ENCODE measurements at places on chromosomes 16 and 17.

DNA sequence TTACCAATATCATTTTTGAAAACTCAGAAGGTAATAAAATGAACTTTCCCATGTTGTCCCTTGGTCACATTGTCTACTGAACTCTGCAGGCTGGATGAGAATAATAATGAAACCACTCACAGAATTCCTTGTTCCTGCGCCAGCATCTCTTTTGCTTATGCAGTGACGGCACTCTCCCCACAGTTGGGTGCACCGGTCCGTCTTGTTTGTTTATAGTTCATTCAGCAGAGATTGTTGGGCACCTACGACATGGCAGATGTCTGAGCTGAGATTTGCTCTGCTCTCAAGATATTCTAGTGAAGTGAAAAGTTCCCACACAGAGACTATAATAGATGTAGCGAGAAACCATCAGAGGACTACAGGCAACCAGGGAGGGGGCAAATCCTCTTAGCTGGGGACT, 375.7 kb upstream of the CDH11 start:
- DNase-seq, result no peak

- DNase-seq, result no peak
These were observed 25.0 kb downstream of the TEX14 start for GRCh38 chr17:58666858-58667267.

- no peak for DNase-seq
These were observed 526.8 kb upstream of the GOT2 start for GRCh38 chr16:59260892-59261291.

- DNase-seq, result no peak
These were observed 11.6 kb upstream of the STRADA start for GRCh38 chr17:63753215-63753614.

DNA sequence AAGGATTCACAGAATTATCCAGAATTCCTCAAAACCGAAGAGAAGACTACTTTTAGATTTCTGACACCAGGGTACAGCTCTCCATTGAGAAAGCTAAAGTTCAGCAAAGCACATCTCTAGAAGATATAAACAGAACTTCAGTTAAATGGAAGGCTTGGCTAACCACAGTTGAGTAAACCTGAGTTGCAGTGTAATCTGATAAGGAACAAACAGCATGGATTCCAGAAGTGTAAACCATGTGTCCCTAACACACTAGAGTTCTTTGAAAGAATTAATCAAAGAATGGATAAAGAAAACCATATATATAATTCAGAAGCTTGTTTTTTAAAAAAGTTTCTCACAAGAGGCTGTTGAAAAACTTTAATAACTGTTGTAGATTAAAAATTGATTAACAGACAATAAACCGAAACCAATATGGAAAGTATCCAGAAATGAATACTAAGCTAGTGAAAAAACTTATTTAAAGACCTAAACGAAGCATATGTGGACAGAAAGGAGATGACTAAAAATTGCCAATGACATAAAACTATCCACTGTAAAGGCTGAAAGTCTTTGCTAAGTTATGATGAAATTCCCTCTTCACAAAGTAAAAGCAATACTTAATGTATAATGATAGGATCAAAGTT, 4.3 kb downstream of the RNF43 start:
- no peak for DNase-seq

DNA sequence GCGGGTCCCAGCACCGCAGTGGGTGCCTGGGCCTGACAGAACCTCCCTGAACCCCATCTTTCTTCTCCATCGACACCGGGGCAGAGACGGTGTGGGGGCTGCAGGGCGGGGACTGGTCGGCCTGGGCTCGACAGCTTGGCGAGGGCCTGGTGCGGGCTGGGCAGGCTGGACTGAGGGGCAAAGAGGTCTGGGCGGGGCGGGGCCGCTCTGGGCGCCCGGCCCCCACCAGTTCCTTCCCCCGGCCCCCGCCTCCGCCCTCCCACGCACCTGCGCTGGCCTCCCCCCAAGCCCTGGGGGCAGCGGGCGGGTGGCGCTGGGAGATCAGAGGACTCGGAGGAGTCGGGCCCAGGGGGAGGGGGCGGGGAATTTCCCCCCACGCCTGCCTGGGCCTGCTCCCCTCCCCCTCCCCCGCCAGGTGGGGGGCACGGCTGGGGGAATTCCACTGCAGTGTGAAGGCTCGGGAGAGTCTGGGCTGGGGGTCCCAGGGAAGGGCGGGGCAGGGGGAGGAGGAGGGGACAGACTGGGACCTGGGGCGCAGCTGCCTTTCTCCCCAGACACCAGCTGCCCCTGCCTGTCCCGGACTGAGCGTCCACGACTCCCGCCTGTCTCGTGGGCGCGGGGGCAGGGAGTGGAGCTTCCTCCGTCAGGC, 877 bp upstream of the KREMEN2 start:
- DNase-seq, result no peak

GRCh38 chr16:10877472-10877946, 507 bp downstream of the CIITA start:
- DNase-seq, result peak; percentile 18

GRCh38 chr16:48101069-48101674, 54.6 kb downstream of the ABCC12 start:
- no peak for DNase-seq

DNA sequence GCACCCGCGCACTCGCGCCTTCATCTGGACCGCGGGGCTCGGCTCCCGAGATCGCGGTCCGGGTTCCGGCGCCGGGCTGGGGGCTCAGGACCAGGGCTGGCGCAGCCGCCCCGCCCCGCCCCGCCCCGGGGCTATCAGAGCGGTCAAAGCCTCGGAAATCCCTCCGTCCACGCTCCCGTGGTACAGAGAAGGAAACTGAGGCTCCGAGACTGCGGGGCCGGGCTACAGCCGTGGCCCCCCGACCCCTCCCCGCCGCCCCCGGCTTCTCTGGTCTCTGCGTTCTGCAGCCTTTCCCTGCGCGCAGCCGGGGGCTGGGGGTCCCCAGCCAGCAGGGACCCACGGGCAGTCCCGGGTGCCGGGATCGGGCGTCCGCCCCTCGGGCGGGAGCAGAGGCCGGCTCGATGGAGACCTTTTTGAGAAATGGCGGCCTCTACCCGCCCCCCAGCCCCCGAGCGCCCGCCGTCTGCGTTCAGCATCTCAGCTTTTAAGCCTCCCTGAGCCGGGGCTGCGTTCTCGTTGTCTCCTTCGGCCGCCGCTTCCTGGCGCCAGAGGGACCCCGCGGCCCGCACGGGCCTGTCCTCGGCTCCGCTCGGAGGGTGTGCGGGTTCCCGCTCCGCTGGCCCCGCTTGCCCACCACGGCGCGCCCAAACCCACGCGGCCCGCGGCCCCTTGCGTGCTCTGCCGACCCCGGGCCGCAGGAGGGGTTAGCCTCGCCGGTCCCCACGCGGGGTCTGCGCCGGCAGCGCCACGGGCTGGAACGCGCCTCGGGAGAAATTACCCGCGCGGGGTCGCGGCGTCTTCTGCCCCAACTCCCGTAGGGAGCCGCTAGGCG, 1.5 kb upstream of the NPTX1 start:
- no peak for DNase-seq

- no peak for DNase-seq
These were observed 16.5 kb downstream of the TMEM98 start for GRCh38 chr17:32944248-32945020.

- no peak for DNase-seq
These were observed 3.5 kb upstream of the SRRM2 start for GRCh38 chr16:2748757-2749455.

DNA sequence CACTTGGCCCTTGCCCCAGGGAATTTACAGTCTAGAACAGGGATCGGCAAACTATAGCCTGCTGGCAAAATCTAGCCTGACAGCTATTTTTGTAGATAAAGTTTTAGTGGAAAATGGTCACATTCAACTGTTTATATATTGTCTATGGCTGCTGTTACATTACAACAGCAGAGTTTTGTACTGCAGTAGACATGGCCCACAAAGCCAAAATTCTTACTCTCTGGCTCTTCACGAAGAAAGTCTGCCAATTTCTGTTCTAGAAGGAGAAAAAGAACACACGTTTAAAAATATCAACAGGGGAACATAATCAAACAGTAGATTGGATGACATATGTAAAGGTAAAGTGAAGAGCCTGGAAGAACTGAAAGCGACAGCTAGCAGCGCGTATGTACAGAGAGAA, 33.2 kb upstream of the CCDC182 start:
- no peak for DNase-seq

DNA sequence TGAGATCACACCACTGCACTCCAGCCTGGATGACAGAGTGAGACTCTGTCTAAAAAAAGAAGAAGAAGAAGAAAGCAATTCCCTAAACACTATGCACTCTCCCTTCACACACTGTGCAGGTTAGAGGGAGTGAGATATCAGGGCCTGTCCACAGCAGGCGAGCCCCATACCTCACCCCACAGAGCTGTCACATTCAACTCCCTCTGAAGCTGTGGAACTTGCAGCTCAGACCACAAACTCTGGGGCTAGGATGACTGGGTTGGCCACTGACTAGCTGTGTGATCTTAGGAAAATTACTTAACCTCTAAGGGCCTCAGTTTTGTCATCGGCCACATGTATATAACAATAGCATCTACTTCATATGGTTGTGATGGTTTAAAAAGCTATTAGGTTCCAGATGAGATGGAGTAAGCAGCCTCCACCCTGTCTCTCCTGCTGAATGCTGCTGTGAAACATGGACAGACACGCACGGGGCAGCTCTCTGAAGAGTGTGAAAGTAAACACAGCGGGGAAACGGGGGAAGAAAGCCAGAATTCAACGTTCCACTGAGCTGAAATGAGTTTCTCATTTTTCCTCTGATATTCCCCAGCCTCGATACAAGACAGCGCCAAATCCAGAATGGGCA, 13.6 kb upstream of the PYY start:
- DNase-seq, result no peak

DNA sequence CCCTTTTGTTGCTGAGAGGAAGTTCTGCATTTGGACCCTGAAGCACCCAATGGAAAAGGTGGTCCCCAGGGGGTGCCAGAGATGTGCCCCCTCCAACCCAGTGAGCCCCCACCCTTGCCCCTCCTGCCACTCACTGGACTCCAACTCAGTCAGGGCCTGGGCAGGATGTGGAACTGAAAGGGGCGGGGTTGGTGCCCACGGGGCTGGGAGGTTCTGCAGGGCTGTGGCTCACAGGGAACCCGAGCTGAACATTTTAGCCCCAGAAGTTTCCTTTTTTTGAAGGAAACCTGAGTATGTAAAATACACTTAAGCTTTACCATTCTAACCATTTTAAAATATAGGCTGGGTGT, 15.8 kb upstream of the OGFOD3 start:
- DNase-seq, result no peak

DNA sequence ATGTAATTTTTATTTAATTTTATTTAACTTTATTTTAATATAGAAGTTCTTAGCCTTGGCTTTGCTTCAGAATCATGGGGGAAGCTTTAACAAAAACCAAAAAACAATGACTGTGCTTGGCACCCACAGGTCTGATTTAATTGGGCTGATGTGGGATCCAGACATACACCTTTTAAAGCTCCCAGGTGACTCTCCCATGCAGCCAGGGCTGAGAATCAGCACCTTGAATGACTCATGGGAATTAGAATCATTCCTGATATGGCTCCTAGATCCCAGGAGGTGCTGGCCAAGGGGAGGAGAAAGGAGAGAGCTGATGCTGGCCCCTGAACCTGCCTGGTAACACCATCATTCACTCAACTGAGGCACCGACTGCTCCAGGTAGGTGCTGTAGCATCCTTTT, 240.7 kb downstream of the PARN start:
- DNase-seq, result no peak

- no peak for DNase-seq
These were observed 40.7 kb downstream of the ACTG1 start for GRCh38 chr17:81471818-81472456.

- no peak for DNase-seq
These were observed 6.5 kb downstream of the TMEM170A start for GRCh38 chr16:75458029-75458428.

GRCh38 chr16:27314161-27314723, 468 bp downstream of the IL4R start:
- DNase-seq, result no peak

- DNase-seq, result no peak
These were observed 375.3 kb upstream of the PSMD7 start for GRCh38 chr16:73921295-73921694.

DNA sequence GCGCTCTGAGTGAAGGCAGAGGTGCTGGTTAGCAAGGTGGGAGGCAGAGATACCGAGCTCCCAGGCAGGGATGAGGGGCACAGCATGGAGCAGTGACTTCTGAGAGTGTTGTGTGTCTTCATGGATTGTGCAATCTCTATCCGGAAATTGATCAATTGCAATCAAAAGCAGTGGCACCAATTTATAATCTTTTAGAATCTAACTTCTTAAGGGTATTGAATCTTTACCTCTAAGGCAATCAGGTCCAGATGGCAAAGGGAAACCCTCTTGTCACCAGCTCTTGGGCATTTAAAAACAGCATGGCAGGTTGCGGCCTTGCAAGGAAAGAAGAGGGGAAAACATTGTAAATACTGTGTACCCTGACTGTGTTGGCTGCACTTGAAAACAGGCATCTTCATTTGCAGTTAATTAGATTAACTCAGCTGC, 58.0 kb upstream of the MRTFB start:
- no peak for DNase-seq

DNA sequence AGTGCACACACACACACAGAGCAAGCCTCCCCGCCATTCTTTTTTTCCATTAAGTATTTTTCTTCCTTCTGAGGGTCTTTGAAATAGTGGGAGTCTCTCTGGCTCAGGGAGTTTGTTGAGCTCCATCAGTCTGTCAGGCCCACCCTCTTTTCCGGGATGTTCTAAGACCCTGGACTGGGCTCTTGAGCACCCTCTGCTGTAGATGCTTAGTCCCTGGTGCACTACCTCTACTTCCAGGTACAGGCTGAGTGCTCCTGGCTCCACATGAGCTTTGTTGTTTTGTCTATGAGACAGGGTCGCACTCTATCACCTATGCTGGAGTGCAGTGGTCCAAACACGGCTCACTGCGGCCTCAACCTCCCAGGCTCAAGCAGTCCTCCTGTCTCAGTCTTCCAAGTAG, 20.7 kb downstream of the LIMD2 start:
- DNase-seq, result no peak
